CD4-positive, alpha-beta T cell treated with Interleukin-10 for 1 hour (primary cell): ENCODE measurements at places on chromosomes 6 and 20.

GRCh38 chr20:43477619-43478018, 19.9 kb downstream of the SRSF6 start:
- no peak for DNase-seq

DNA sequence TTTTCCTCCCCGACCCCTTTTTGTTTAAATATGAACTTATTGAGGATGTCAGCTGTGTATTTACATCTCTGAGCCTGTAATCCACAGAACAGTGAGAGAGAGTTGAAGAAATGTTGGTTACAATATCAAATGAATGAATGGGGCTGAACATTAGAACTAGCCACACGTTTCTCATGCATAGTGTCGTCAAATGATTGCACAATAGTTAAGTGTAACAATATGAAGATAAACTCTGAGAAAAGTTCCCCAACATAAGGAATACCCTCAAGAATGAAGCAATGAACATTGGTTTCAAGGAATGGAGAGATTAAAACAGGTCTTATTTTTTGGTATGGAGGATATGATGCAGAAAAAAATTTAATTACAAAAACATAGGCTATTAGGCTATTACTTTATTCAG, 100.5 kb upstream of the DTNBP1 start:
- DNase-seq, result no peak

GRCh38 chr6:129539032-129539431, 170.9 kb downstream of the ARHGAP18 start:
- no peak for DNase-seq

DNA sequence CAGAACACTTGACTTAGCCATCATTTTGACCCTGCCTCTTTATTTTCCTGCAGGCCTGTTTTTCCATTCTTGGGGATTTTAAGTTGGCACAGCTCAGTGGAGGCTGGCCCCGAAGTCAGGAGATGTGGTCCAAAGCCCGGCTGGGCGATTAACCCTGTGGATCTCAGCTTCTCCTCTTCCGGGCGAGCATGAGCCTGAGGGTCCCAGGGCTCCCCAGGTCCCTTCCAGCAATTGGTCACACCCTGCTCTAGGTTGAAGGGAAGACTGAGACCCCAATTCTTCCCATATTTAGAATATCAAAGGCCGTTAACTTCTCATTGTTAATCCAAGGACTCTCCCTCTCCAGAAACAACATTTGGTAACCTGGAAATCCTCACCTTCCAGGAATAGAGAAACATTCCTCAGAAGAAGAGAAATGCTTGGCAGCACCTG, 2.3 kb downstream of the THBS2 start:
- DNase-seq, result no peak

- DNase-seq, result peak; percentile 34
Observed at GRCh38 chr6:37547564-37548061, 47.9 kb upstream of the CCDC167 start.

DNA sequence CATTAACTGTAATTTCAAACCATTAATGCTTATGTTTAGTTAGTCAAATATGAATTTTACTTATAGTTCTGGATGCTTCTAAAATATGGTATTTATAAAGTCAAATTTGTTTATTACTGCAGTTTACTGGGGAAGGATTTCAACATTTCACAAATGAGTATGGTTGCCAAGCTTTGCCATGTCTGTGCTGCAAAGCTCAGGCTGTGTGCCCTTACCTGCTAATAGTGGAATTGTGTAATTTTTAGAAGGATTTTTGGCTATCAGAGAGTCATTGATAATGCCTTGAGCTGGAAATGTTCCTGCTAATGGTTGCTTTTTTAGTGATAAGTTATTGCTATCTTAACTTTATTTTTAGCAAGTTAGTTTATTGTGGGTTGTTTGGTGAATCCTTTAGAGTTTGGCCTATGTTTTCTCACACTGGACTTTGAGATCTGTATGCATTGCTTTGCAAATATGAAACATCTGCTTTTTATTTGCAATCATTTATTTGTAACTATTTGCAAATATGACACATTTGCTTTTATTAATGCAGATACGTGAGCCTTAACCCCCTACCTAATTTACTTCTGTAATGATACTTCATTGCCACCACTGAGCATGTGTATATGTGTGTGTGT, 105.8 kb downstream of the CD109 start:
- DNase-seq, result no peak

- DNase-seq, result no peak
Observed at GRCh38 chr6:875012-875411, 182.1 kb upstream of the EXOC2 start.

DNA sequence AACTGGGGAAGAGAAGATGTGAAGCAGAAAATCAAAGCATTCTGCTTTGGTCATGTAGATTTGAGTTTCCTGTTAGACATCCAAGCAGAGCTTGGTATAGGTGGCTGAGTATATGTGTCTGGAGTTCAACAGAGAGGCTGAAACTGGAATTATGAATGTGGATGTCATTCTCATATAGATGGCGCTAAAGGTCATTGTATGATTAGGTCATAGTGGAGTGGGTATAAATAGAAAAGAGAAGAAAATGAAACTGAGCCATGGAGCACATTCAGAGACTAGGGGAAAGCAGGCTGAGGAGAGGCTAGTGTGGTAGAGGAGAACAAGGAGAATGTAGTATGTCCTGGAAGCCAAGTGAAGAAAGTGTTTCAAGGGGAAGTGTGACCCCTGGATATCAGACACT, 295.6 kb upstream of the PLN start:
- DNase-seq, result no peak

DNA sequence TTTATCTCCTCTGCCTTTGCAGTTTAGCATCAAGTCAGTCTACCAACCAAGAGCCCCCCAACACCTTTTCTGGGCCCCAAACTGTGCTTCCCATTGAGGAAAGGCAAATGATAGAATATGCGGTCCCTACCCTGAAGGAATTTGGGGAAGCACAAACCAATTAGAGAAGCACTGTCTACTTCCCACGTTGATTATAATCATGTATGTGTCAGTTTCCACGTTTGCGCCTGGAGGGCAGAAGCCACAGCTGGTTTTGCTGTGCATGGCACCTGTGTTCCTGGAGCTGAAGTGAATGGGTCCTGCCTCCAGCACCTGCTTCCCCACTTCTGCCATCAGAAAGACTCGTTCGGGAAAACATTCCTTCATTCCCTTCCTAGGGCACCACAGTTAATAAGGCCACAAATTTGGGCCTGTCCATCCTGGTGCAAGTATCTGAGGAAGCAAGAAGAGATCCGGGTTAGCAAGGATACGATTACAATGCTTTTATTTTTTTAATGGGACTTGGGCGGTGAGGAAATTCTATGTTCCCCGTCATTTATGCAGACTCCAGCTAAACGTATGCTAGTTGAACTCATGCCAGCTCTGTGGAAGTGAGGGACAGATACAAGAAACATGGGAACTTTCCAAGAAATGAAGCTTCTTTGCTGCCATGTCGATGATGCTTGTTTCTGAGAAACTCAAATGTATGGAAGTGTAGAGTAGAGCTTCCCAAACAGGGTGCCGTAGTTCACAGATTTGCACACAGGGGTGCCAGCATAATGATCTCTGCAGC, 333.5 kb downstream of the NRN1 start:
- DNase-seq, result no peak

GRCh38 chr6:46509981-46510510, 18.8 kb upstream of the RCAN2 start:
- DNase-seq, result no peak

- DNase-seq, result peak; percentile 45
Observed at GRCh38 chr6:13453771-13454251, 33.6 kb downstream of the GFOD1 start.

DNA sequence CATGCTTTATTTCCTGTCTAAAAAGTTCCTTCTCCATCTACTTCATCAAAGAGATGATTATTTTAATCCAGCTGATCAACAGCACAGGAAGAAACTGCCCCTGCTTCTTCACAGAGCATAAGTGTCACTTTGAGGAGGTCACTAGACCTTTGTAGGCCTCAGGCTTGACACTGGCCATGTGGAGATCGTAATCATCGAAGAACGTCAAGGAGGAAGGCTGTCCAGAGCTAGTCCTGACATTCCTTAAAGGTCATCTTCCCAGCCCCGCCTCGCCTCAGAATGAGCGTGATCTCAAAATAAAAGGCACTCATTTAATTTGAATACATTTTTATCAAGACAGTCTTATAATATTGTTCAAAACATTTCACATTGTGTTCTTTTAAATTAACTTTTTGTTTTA, 445.7 kb upstream of the CDH4 start:
- DNase-seq, result no peak

- no peak for DNase-seq
Observed at GRCh38 chr6:56499095-56499494, 143.6 kb downstream of the DST start.

DNA sequence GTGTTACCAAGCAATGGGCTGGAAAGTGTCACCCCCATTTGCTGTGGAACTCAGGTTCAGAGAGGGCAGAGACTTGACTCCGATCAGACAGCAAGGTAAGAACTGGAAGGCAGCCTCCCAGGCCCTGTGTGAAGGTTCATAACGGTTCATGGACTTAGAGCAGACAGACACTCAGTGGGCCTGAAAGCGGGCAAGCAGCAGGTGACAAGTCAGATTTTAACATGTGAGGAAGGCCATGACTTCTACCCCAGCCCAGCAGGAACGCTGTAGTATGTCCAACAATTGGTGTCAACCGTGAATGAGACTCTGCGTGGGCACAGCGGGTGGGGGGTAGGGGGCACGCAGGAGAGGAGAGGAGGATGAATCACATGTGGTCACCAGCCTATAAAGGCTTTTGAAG, 217.6 kb upstream of the SNX9 start:
- DNase-seq, result no peak
